ENCODE measurements at places on chromosomes 3 and 15. TPM values are rescaled to one million over a fixed set of nuclear protein-coding genes. Genes with fewer than 3 reads are reported as not detected.

Gene ZBED2
- not detected for total RNA-seq

Gene C2CD4B
- total RNA-seq, result 4.8 TPM

Gene CADM2
- total RNA-seq, result 3.9 TPM

Gene CHRNA7
- 0.84 TPM for total RNA-seq

Gene EPM2AIP1
- total RNA-seq, result 27.0 TPM

Gene NBEAL2
- total RNA-seq, result 8.4 TPM

Gene CELSR3
- total RNA-seq, result 0.22 TPM

Gene TMCO5A
- not detected for total RNA-seq

Gene PIGBOS1
- total RNA-seq, result 13.5 TPM

Gene ACKR2
- total RNA-seq, result 0.53 TPM

Gene SNX22
- 0.49 TPM for total RNA-seq
